CD4-positive, alpha-beta T cell treated with Interferon alpha-2 for 1 hour (primary cell): ENCODE measurements at places on chromosomes 7 and 10.

DNA sequence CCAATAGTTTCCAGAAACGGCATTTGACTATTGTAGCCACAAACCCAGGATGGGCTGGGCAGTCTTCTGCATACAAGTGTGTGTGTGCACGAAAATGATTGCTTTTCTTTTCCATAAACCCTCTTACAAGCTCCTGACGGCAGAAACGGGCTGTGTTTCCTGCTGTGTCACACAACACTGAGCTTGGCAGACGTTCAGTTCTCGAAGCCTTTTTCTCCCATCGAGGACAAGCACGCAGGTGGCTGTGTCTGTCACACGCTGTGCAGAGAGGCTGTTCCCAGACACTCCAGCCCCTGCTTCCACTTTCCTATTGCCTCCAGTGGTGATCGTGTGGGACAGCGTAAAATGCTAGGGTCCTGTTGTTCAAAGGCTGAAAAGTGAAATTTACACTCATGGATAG lies 32.1 kb downstream of the RBAK start:
- no peak for DNase-seq

- no peak for DNase-seq
These were observed 855.9 kb downstream of the GRID1 start for GRCh38 chr10:85510682-85511081.

GRCh38 chr7:112383671-112384417 lies 66.4 kb upstream of the IFRD1 start:
- DNase-seq, result no peak

GRCh38 chr10:21919117-21919516 lies 84.4 kb downstream of the DNAJC1 start:
- no peak for DNase-seq

DNA sequence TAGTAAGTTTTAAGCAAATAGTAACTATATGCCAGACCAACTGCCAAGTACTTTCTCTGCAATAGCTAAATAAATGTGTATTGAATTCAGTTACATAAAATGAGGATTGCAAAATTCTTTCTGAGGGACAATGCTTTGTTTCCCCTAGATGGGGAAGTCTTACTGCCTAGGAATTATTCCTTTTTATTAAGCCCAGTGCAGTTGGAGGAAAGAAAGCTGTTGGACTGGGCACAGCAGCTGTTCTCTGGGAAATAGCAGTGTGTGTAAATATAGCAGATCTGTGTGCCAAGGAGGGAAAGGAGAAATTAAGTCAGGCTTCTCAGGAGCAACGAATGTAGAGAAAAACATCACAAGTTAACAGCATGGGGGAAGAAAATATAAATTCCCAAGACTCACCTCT lies 77.1 kb downstream of the SEC23IP start:
- no peak for DNase-seq

DNA sequence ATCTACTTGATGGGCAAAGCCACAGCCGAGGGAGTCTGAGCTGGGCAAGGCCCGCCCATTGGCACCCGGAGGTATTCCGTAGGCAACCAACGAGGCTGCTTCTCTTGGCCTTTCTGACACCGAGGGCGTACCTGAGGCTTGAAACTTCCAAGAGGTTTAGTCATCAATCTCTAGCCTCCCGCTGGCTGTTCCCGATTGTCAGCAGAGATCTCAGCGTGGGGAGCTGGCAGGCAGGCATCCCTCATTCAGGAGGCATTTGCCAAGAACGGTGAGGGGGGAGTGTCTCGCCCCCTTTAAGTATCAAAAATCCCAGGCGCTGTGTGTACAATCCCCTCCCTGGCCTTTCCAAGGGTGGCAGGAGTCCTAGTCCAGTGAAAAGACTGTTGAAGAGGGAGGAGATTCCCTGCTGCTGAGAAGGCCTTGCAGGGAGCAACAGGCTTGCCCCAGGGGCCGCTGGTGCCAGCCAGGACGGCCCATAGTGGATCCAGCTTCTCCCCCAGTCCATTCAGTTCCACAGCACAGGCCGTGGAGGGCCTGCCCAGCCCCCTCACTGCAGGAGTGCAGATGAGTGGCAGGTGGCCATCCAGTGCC lies 39.7 kb downstream of the OAT start:
- DNase-seq, result no peak

DNA sequence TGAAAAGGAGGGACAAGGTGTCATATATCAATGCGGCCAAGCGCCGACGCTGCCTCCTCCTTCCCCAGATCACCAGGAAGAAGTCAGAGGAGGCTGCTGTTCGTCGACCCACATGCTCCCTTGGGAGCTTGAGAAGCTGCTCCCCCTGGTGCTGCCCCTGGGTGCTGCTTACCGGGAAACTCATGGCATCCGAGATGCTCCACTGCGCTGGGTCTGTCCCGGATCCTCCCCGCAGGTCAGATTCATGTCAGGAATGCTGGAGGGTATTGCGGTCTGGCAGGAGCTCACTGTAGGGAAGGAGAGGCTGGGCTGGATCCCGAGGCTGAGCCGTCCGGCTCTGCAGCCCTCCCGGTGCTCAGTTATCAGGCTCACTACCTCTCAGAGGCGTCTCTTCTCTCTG lies 123.7 kb upstream of the FAM20C start:
- DNase-seq, result no peak

GRCh38 chr10:16381083-16381482 lies 55.7 kb upstream of the PTER start:
- no peak for DNase-seq

DNA sequence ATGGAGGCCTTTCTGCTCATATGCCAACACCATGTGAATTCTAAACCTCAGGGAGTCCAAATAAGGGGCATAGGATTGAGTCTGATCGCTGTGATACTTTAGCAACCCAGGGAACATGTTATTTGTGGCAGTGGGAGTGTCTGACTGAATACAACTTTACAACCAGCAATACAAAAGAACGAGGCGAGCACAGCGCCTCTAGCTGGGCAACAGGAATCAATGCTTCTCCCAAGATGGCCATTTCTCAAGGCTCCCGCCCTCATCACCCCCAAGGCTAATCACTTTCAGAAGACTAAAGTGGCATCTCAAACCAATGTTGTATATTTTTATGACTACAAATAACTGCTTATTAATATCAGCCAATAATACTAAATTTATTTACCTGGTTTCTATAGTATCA lies 28.1 kb downstream of the YWHAG start:
- DNase-seq, result no peak

GRCh38 chr10:88116971-88117626 lies 253.7 kb downstream of the PTEN start:
- no peak for DNase-seq

GRCh38 chr7:35908331-35909216 lies 107.7 kb downstream of the SEPTIN7 start:
- DNase-seq, result no peak

GRCh38 chr7:74332373-74333176 lies 43.4 kb downstream of the CLIP2 start:
- no peak for DNase-seq

DNA sequence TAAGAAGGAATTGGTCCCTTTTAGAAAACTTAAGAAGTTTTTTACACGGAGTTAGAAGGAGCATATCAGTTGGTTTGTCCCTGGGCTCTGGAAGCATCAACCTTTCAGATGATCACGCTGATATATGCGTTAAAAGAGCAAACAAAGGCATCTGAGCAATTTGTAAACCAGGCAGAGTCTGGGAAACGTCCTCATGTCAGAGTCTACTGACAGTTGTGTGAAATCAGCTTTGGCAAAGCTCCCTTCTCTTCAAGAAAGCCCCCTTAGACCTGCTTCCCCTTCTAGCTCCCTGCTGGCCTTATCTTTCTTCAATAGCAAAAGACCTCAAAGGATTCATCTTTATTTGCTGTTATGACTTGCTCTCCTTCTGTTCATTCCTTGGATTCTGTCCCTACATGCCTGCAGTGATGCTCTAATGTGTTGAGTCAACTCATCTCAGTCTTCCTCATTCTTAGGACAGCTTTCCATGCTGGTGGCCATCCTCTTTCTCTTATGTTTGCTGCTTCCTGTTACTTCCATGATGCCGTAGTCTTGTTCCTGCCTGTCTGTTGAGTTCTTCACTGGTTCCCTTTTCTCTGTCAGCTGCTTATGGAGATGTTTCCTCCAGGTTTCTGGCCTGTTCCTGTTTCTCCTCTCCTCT lies 106.5 kb upstream of the BMPER start:
- no peak for DNase-seq

DNA sequence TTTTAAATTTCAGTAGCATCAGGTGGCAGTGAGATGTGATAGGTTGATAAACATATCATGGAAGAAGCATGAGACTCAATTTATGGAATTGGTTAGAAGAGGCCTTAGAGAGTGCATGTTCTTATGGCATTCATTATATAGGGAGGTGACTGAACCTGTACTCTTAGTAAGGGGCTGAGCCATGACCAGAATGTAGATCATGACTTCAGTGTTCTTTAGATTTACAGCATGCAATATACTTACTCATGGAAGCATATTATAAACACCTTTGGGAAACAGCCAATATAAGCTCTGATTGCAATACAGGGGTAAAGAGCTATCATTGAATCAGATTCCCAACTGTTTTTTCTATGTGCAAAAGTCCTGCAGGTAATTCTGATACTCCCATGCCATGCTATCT lies 50.2 kb downstream of the NT5C3A start:
- no peak for DNase-seq

- DNase-seq, result no peak
These were observed 17.9 kb downstream of the JCAD start for GRCh38 chr10:30041196-30042105.

GRCh38 chr10:13555884-13556510 lies 27.2 kb upstream of the BEND7 start:
- no peak for DNase-seq

DNA sequence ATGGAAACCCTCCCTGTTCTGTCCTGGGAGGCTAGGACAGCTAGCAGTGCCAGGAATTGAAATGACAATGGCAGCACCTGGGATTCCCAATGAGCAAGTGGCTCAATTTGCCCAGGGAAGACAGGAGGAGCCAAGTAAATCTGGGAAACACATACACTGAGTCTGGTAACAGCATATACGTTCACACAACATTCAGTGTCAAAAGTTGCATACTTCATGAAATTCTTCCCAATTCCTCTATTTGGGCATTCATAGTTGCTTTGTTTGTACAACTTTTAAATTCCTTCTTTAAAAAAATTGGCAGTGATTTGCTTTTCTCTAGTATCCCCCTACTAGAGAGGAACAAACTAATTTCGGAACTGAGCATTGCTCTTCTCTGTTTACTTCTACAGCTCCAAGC lies 2.9 kb upstream of the FRMD4A start:
- no peak for DNase-seq

GRCh38 chr10:10878963-10879362 lies 138.7 kb upstream of the CELF2 start:
- no peak for DNase-seq

DNA sequence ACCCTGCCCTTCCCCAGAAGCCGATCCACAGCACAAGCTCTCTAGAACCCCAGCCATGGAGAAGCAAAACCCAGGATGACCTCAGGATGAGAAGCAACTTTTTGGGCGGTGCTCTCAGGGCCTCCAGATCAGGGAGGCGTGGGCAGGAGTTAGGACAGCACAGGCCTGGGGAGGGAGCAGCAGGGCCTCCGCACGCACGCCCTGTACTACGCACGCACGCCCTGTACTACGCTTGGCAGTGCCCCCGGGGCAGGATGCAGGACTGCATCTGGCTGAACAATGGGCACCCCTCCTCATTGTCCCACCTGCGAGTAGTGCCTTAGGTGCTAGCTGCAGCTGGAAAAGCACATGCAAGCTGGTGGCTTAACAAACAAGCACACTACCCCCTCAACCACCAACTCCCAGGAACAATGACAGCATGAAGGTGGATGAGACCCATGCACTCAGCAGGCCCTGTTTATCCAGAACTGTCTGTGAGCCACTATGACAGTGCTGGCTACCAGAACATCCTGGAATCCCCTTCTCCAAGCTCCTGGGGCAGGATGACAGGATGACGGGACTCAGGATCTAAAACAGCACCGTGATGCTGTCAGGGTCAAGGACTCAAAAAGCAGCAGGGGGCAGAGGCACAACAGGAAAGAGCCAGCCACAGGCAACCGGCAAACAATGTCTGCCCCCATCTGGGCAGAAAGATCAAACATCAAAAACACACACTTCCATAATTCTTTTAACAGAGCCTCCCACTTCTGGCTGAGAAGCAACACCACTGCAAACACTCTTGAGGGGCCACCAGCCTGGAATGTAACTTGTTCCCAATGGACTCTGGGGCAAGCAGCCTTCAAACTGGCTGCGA lies 11.8 kb downstream of the PODXL start:
- no peak for DNase-seq

DNA sequence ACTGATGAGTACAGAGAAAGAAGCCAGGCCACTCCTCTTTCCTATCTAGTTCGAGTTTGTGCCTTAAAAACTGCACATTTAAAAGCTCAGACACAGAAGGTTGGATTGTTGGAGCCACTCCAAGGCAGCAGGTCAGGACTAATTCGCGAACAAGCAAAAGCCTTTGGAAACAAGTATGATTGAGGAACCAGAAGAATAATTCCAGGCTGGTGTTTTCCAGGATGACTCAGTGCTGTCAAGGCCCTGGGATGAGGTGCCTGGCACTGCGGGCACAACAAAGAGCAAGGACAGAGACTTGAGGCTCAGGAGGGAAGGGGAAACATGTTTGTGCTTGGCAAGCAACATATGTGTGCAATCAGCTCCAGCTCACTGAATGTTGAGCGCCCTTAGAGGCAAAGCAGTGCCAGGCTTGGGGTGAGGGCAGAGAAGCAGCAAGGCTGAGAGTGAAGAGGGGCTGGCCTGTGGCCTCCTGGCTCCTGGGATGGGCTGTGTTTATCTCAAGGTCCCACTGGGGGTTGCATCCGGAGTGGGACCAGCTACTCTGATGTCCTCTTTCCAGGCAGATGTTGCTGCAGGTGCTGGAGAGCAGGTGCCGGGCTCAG lies 44.1 kb downstream of the VSTM4 start:
- DNase-seq, result no peak

DNA sequence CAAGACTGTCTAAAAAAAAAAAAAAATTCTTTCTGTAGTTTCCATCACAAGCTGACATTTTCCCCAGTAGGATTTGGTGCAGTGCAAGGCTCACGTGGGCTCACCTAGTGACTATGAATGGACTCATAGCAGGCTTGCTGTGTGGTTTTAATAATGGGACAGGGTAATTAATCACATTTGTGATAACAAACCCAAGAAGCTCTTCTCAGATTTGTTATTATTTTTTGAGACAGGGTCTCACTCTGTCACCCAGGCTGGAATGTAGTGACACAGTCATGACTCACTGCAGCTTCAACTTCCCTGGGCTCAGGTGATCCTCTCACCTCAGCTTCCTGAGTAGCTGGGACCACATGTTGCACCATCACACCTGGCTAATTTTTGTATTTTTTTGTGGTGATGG lies 40.0 kb downstream of the NACAD start:
- no peak for DNase-seq

DNA sequence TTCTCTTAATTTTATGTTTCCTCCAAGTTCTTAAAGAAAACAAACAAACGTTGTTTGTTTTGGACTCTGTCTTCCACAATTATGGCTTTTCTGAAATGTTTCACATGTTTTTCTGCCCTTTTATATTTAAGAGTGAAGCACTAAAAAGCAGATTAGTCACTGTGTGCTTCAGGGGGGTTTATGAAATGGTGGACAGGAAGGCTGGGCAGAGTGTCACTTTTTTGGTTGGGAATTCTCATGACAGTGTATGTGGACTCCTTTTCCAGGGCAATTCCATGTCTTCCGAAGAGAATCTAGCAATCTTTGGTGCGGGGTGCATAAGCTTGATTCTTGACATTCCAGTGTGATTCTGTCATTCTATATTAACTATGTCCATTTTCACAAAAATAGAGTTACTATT lies 669.4 kb downstream of the PARD3 start:
- no peak for DNase-seq

GRCh38 chr10:79264942-79265341 lies 82.3 kb upstream of the PPIF start:
- DNase-seq, result no peak

GRCh38 chr10:115059301-115059898 lies 33.8 kb upstream of the ATRNL1 start:
- no peak for DNase-seq

- DNase-seq, result no peak
These were observed 14.9 kb upstream of the ITGB1 start for GRCh38 chr10:32972929-32973328.
